Central memory CD8-positive, alpha-beta T cell (primary cell): ENCODE measurements at places on chromosomes 1 and 21.

DNA sequence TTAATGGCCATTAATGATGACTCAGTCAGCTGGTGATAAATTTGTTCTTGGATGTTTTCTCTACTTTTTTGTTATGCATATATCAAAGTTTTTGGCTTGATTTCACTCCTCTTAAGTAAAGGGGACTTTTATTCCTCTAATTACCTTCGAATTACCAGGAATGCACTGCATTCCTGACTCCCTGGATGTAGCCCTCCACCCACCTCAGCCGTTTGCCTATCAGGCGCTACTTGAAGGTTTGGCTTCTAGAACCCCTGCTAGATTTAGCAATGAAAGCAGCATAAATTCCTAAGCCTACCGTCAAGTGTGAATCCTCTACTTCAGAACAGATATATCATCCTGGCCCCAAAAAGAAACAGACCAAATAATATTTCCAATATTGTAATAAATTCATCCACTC, 387.8 kb upstream of the ADGRL2 start:
- no peak overlapping the region for H3K27ac ChIP-seq
- H3K4me3 ChIP-seq = no peak overlapping the region
- no peaks in the 10 kb centered on the region for H3K36me3 ChIP-seq
- H3K4me1 ChIP-seq = no peaks in the 10 kb centered on the region
- H3K27me3 ChIP-seq = no peaks in the 10 kb centered on the region

DNA sequence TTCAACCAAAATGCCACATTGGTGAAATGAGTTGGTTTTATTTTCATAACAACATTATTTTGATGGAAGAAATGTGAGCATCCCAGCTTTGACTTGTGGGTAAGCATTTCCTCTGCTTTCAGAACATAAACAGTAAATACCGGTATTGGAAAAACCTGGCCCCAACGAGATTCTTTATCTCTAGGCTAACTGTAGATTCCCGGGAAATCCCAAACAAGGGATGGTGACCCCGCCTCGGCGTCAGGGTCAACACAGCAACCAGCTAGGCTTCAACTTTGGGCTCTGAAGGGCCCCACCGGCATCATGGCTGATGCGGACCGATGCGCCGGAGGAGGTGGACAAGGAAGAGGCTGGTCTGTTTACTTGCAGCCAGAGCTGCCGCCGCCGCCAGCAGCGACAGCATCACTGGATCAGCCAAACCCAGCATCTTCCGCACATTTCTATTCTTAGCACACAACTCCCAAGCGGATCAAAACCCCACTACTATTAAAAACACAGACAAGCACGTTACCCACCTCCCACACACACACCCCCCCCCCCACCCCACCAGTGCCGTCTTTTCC, 1.1 kb downstream of the AKT3 start:
- no peaks in the 10 kb centered on the region for H3K27me3 ChIP-seq
- peaks cover 28% of the 10 kb centered on the region for H3K4me1 ChIP-seq
- peak overlapping the region; percentile 97 for H3K4me3 ChIP-seq
- peaks cover 17% of the 10 kb centered on the region for H3K36me3 ChIP-seq
- peak overlapping the region; percentile 99 for H3K27ac ChIP-seq

DNA sequence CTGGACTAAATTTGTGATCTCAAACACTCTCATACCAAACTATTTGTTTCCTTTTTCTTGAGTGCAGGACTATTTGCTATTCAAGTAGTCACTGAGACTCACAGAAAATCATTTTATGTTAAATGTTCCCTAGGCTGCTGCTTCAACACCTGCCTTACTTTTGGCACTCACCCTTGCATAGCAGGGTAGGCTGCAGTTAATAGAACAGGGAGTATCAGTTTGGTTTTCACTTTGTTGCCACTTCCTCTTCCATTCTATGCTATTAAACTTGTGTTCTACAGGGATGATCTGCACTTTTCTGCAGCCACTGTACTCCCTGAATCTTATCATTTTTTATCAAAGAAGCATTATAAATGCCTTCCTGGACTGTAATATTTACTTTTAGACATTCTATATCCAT, 148.7 kb upstream of the PRMT6 start:
- H3K36me3 ChIP-seq = no peaks in the 10 kb centered on the region
- H3K4me1 ChIP-seq = no peaks in the 10 kb centered on the region
- DNase-seq = no peak
- no peak overlapping the region for H3K4me3 ChIP-seq

DNA sequence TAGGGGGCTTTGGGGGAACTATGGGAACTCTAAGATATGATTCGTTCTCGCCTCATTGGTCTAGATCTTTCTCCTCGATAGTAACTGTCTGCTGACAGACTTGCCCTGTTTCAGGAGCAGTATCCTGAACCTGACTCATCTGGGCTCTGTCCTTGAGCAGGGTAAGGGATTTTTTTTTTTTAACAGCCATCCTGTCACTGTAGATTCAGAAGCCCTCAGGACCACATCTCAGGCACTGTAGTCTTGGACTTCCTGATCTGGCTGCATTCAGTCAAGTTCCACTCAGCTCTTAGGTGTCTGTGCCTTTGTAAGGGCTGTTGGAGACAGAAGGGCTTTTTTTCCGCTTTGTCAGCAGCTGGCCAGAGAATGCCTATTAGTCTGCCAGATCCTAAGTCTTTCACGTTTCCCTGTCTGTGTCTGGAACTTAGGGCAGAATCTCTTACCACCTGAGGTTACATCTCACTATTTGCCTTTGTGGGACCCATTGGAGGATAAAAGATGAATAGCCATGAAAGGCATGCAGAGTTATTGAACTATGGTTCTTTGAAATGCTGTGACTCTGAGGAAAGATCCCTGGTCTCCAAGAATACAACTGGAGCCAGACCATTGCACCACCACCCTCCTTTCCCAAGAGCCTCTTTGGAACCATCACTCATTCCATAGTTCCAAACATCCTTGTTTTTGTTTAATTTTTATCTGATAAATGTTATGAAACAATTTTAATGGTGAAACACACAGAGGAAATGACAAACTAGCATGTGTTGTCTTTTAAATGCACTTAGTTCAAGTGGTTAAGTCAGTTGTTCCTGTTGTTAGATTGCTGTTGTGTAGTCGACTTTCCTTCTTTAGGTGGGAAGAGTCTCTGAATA, 49.7 kb upstream of the MACF1 start:
- DNase-seq = no peak
- H3K36me3 ChIP-seq = no peaks in the 10 kb centered on the region
- peaks cover 6% of the 10 kb centered on the region for H3K4me1 ChIP-seq
- H3K27ac ChIP-seq = no peak overlapping the region
- H3K27me3 ChIP-seq = peaks cover 7% of the 10 kb centered on the region

- H3K27me3 ChIP-seq = peaks cover 11% of the 10 kb centered on the region
- no peaks in the 10 kb centered on the region for H3K4me1 ChIP-seq
- H3K4me3 ChIP-seq = no peak overlapping the region
- H3K36me3 ChIP-seq = no peaks in the 10 kb centered on the region
- no peak overlapping the region for H3K27ac ChIP-seq
These were observed 79.6 kb upstream of the PPM1J start for GRCh38 chr1:112794654-112795239.

DNA sequence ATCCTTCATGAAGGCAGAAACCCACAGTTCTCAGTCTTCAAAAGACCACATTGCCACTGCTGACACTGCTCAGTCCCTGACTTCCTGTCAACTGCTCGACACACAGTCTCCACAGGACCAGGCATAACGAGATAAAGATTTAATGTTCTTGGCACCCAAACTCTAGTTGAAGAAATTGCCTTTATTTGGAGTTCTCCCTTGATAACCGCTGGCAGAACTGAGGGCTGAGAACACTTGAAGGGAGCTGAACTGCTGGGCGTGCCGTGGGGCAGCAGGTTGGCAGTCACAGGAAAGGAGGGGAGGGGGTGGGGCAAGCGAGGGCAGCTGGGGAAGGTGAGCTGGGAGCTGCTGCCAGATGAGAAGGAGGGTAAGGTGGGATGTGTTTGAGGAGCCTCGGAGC, 15.9 kb downstream of the HENMT1 start:
- peak; percentile 65 for DNase-seq
- H3K27me3 ChIP-seq = no peaks in the 10 kb centered on the region
- peaks cover 32% of the 10 kb centered on the region for H3K36me3 ChIP-seq
- peak overlapping the region; percentile 80 for H3K4me3 ChIP-seq

DNA sequence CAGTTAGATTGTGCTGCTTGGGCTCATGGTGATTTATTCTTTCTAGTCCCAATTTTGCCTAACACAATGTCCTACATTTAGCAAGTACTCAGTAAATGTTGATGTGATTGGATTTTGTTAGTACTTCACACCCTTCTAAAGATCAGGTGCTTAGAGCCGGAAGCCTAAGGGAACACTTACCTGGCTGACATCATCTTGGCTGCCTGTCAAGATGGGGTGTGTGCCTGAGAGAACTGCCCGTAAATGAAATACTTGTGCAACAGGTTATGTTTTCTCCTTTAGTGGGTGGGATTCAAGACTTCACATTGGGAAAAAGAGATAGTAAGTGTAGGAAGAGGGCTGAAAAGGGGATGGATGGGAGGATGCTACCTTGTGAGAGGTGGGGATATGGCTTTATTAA, 75.5 kb upstream of the MACF1 start:
- H3K4me3 ChIP-seq = no peak overlapping the region
- no peak overlapping the region for H3K27ac ChIP-seq
- DNase-seq = no peak
- no peaks in the 10 kb centered on the region for H3K36me3 ChIP-seq
